ENCODE measurements at places on chromosomes 7 and 10.

GRCh38 chr7:9981742-9982349 lies 991.8 kb upstream of the PHF14 start:
- ATAC-seq, result no peak

DNA sequence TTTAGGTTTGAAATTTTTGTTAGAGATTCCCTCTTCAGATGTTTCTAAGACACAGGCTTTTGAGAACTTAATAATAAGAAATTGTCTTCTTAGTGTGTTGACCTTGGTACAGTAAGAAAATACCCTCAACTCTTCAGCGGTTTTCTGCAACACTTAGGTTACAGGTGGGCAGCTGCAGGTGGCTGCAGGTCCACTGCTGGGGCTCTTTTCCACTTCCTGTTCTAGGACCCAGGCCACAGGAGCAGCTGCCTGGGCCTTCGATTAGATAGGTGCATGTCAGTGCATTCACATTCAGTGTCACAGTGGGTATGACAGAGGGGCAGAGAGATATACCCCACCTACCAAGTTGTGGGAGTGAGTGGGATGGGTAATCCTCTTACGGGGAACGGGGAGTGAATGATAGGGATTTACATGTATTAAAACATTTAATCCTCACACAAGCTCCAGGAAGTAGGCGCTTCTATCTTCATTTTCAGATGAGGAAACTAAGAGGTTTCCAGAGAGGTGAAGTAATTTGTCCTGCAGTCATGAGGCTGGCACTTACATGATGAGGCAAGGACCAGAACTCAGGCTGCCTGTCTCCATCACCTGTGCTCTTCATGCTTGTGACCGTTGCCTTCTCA lies 20.2 kb upstream of the SUV39H2 start:
- ATAC-seq, result no peak

DNA sequence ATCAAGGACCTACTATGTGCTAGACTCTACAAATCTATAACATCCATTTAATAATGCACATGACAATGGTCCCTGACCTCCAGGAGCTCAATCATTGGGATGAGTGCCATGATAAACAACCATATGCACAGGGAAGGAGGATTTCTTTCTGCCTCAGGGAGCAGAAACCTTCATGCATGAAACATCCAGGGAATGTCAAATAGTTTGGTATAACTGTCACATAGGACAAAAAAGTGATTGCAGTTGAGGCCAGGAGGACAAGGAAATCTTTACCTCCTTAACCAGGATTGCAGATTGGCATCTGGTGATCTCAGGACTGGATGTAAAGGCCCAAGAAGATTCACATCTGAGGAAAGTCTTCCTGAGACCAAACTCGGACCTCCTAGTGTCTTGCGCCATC lies 993.1 kb downstream of the KCNMA1 start:
- no peak for ATAC-seq

- no peak for ATAC-seq
These were observed 172.1 kb downstream of the SLC16A9 start for GRCh38 chr10:59537501-59537900.

DNA sequence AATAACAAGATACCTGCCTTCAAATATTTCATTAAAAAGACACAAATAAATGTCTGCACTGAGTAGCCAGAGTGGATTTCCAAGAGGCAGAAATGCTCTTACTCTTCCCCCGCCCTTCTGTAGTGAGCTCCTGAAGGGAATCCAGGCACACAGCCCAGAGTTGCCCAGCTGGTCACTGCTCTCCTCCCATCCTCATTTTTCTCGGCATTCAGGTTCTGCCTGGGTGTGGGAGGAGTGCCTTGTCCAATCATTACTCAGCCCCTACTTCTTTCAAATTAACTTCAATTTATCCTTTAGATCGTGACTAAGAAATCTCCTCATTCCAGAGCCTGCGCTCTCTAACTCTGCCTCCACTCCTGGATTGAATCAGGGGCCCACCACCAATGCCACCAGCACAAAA lies 12.2 kb downstream of the CCDC6 start:
- no peak for ATAC-seq

DNA sequence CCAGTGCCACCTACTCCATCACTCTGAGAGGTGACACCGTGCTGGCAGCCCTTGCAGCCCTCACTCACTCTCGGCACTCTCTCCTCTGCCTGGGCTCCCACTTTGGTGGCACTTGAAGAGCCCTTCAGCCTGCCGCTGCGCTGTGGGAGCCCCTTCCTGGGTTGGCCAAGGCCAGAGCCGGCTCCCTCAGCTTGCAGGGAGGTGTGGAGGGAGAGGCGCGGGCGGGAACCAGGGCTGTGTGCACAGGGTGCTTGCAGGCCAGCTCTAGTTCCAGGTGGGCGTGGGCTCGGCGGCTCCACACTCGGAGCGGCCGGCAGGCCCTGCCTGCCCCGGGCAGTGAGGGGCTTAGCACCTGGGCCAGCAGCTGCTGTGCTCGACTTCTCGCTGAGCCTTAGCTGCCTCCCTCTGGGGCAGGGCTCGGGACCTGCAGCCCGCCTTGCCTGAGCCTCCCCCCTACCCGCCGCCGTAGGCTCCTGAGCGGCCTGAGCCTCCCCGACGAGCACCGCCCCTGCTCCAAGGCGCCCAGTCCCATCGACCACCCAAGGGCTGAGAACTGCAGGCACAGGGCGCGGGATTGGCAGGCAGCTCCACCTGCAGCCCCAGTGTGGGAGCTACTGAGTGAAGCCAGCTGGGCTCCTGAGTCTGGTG lies 48.7 kb upstream of the SLC35G1 start:
- ATAC-seq, result no peak

DNA sequence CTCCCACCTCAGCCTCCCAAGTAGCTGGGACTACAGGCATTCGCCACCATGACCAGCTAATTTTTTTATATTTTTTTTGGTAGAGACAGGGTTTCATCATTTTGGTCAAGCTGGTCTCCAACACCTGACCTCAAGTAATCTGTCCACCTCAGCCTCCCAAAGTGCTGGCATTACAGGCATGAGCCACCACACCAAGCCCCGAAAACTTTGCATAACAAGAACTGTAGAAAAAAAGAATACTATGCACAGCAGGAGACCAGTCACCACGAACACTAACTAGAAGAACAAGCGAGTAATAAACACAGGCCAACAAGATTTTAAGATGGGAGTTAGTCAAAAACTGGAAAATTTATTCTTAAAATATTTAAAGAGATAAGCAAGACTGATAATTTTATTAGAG lies 447.0 kb downstream of the ETV1 start:
- ATAC-seq, result no peak

- no peak for ATAC-seq
These were observed 58.9 kb upstream of the LBX1 start for GRCh38 chr10:101287997-101288635.

DNA sequence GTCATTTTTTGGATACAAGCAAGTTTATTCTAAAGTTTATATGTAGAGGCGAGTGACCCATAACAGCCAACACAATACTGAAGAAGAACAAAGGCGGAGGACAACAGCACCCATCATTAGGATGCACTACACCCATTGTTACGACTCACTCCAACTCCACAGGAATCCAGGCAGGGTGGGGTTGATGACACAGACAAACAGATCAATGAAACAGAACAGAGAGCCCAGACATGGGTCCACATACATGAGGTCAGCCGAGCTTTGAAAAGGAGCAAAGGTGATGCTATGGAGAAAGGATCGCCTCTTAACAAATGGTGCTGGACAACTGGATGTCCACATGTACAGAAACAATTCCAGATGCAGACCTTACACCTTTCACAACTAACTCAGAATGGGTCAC lies 426.4 kb downstream of the PTPRN2 start:
- no peak for ATAC-seq

DNA sequence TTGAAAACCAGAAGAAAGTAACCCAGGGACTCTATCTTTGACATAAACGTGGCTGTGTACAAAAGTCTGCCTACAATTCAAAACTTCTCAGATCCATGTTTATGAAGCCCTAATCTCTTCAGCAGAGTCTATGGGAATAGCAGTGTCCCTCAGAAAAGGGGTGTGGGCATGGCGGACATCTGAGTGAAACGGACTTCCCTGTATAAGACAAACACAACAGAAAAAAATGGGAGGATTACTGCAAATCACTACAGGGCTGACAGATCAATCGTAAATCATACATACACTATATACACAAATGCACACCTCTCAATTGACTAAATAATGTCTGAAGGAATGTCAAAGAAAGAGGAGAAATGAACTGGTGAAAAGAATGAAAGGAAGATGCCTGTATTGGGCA lies 114.0 kb downstream of the ATE1 start:
- no peak for ATAC-seq

GRCh38 chr10:26502986-26503385 lies 64.8 kb downstream of the APBB1IP start:
- ATAC-seq, result no peak

GRCh38 chr10:127196282-127197153 lies at the start of gene INSYN2A:
TSS of gene INSYN2A (minus strand) at chr10:127196591. CDS start at chr10:127176395, 20,196 bp downstream.
- no peak for ATAC-seq

GRCh38 chr7:129655811-129656210 lies 44.3 kb downstream of the NRF1 start:
- ATAC-seq, result peak; percentile 68

DNA sequence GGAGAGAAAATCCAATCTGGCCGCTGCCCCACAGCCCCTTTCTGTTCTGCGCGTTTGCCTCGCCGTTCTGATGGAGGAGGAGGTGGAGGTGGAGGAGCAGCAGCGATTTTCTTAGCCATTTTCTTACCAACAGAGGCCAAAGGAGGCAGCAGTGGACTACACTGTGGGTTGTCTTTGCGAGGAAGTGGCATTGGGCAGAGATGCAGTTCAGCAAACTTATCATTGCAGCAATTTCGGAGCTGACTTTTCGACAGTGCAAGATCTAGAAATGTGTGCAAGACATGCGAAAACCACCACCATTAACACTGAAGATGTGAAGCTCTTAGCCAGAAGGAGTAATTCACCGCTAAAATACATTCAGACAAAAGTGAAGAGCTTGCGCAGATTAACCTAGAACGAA lies 1.9 kb upstream of the ARL4A start:
- no peak for ATAC-seq

- peak; percentile 60 for ATAC-seq
These were observed 176.5 kb upstream of the FRMD4A start for GRCh38 chr10:14507176-14507575.

DNA sequence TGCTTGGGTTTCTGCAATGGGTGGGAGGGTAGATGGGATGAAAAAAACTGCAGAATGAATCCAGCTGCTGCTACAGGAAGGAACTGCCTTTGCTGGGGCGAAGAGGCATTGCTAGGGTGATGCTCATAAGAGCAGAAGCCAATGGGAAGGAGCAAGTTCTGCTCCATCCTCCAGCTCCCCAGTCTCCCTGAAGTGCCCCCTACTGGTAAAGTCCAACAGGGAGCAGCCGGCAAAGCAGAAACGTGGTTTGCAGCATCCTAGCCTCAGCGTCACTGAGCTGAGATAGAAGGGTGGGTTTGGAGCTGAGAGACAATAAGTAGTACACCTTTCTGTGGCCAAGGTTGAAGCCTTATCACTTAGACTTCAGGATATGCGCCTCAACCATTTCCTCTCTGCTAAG lies 220.5 kb downstream of the CCSER2 start:
- ATAC-seq, result no peak

- no peak for ATAC-seq
These were observed 1038.7 kb downstream of the SORCS3 start for GRCh38 chr10:105679781-105680180.

DNA sequence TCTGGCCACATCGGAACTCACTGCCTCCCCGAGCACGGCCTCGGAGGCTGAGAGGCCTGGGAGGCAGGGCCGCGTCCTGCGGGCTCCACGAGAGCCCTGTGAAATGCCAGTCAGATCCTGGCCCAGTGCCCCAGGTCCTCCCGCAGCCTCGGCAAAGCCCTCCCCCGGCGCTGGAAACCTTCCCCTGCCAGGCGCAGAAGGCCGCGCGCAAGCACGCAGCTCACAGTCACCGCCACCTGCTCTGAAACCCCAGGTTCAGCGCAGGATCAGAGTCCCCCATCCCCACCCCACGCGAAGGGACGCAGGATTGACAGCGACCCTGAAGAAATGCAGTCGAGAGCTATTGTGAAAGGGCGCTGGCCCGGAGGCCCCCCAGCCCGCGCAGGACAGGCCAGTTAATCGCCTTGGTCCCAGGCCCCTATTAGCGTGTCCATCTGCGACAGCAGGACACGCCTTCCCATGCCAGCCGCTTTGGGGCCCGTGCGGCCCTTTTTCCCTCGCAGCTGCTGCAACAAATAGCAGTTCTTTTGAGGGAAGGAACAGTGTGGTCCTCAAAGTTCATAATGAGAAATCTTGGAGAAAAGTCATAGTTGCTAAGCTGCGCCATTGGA lies 13.5 kb upstream of the EGFR start:
- no peak for ATAC-seq

DNA sequence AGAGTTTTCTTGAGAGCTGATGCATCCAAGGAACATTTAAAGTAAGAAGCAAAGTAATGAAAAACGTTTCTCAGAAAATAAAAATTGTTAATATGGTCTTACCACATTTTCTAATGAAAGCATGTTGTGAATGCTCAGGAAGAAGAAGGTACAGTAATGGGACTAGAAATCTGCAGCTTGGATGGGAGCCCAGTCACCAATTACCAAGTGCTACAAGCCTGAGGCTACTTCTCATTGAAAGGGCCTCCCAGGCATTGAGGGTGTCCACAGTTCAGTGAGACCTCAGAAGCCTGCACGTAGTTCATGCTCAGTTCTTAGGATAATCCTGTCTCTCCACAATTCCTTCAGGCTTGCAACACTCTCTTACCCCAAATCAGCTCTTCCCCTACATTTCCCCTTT lies 17.6 kb downstream of the PTN start:
- no peak for ATAC-seq

GRCh38 chr10:114323023-114323422 lies 81.3 kb downstream of the AFAP1L2 start:
- ATAC-seq, result no peak

- no peak for ATAC-seq
These were observed 204.5 kb upstream of the NPVF start for GRCh38 chr7:25432807-25433206.

GRCh38 chr7:41403291-41403690 lies 299.6 kb downstream of the INHBA start:
- no peak for ATAC-seq

GRCh38 chr10:102675011-102675665 lies 30.9 kb downstream of the TRIM8 start:
- ATAC-seq, result no peak

- ATAC-seq, result no peak
These were observed 60.4 kb downstream of the EVX1 start for GRCh38 chr7:27303026-27303425.

DNA sequence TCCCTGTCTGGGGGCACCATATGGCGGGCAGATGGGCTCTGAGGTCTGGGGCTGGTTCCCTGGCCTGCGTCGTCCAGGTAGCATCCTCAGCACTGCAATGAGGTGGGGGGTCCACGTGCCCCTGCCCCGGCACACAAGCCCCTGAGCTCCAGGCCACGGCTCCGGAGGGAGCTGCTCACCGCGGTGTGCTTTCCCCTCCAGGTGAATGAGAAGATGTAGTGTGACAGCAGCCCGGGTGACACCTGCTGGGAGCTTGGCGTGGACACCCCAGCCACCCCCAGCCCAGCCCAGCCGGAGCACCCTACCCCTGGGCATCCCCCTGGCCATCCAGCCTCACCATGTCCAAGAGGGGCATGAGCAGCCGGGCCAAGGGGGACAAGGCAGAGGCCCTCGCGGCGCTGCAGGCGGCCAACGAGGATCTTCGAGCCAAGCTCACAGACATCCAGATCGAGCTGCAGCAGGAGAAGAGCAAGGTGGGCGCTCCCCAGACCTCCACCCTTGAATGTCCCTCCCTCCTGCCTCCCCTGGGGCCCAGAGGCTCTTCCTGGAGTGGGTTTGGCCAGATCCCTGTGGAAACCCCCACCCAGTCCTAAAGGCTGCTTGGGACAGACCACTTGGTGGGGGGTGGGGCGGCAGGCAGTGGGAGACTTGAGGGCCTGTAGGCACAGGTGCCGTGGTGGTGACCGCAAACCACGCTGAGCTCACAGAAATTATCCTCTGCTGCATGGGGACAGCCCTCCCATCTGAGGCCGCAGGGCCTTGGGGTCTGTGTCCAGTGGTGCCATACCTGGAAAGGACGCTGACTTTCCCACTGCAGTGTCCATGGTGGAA lies 38.9 kb downstream of the JAKMIP3 start:
- no peak for ATAC-seq

Data from stimulated activated memory B cell treated with anti-CD40 and anti-IgM and Interleukin-4, amounts not matched to agents 10 μg/mL and 1 μg/mL and 100 μg/mL, for 72 hours (primary cell).